Stimulated activated CD8-positive, alpha-beta memory T cell treated with anti-CD3 and anti-CD28 coated beads, Interleukin-15, amount 100 ng/mL, for 1 hour (primary cell): ENCODE measurements at places on chromosomes 16 and 17.

DNA sequence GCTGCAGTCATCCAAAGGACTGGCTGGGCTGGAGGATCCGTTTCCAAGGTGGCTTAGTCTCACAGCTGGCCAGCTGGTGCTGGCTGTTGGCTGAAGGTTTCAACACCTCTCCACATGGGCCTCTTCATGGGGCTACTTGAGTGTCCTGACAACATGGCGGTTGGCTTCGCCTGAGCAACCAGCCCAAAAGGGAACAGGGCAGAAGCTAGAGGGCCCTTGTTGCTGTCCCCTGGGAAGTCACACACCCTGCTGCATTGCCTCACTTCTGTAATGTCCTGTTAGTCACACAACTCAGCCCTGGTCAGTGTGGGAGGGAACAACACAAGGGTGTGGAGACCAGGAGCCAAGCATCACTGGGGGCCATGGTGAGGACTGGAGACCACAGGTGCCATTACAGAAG lies 36.6 kb downstream of the C16orf78 start:
- no peak for DNase-seq

DNA sequence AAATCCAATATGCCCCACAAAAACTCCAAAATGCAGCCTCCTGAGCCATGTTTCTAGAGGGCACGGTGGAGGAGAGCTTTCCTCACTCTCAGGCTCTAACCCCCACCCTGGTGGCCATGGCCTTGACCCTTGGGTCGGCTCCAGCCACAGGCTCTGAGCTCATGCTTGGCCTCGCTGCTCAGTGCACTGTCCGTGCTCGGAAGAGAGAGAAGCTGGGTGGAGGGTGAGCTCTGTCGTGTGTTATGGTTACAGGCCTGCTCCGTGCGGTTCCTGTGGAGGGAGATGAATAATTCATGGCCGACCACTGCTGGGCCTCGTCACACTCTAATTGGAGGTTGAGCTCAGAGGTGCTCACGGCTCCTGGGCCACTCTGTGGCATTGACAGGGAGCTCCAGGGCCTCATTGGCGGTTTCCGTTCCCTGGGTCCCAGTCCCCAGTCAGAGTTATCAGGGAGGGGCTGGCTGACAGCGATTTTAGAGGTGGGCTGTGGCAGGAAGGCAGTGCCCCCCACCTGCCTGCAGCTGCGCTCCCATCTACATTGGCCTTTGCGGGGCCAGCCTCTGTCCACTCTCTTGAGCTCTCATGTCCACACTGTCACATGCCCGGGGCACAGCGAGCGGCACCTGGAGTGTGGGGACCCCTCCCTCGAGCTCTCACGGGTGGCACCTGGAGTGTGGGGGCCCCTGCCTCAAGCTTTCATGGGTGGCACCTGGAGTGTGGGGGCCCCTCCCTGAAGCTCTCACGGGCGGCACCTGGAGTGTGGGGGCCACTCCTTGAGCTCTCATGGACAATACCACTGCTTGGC lies 24.9 kb downstream of the ACSF3 start:
- DNase-seq: no peak

DNA sequence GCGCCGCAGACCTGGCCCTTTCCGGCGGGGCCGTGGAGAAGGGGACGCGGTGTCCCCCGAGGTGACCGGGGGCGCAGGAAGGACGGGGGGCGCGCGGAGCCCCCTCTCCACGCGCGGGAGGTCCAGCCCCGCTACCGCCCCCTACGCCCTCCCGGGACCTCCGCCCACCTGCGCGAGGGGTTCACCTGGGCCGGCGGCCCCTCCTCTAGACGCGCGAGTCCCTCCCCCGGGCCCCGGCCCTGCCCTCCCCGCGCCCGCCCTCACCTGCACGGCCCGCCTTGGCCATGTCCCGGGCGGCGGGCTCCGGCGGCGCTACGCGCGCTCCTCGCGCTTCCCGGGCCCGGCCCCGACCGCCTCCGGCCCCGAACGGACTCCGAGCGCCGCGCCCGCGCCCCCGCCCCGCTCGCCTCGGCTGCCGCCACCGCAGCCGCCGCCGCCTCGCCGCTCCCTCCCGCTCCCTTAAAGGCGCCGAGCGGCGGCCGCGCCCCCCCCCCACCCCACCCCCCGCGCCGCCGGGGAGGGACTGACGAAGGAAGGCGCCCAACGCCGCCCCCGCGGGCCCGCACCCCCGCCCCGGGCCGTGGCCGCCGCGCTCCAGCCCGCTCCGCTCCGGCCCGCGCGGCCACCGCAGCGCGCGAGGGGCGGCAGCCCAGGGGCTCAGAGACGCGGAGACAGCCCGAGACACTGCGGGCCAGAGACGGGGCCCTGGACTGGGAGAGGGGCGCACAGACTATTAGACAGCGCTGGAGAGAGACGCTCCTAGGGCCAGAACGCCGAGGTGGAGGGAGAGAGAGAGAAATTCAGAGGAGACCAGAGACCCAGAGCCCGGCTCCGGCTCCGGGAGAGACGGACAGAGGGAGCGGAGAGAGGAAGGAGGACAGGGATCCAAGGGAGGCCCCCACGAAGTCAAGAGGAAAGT lies at the start of gene PITPNM3:
Gene PITPNM3 (minus strand): TSS at position 435 of the 919 bp plus-strand sequence. CDS start 149 bp downstream, at position 286.
- no peak for DNase-seq

GRCh38 chr16:22638393-22639206 lies 127.9 kb downstream of the NPIPB5 start:
- no peak for DNase-seq

GRCh38 chr17:79217473-79218135 lies 143.0 kb downstream of the ENGASE start:
- no peak for DNase-seq

- DNase-seq: no peak
Observed at GRCh38 chr17:81509972-81510784, 2.4 kb downstream of the ACTG1 start.

DNA sequence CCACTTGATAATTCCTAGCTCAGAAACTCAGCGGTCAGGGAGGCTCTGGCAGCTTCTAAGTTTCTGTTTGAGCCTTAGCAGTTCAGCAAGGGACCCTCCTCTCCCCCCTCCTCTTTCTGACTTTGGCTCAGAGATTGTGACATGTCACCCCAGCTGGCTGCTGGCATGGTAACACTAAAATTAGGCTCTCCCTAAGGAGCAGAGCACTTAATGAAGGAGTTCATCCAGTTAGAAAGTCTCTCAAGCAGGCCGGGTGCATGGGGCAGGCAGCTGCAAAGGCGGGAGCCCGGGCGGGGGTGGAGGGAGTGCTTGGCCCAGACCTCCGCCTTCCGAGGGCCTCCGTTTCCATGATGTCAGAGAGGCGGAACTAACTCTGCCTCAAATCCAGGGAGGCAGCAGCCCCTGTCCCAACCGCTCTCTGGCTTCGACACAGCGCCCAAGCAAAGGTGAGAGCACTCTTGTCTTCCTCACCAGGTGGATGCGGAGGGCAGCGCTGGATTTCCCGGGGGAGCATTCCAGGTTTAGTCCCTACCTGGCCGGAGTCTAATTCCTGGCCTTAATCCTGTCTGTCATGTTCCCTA lies 128.0 kb upstream of the PLCG2 start:
- no peak for DNase-seq

- DNase-seq: no peak
Observed at GRCh38 chr16:56234737-56235136, 43.4 kb downstream of the GNAO1 start.

GRCh38 chr16:2040041-2040786 lies 7.4 kb downstream of the NTHL1 start:
- no peak for DNase-seq

GRCh38 chr17:65852911-65853310 lies 291.5 kb upstream of the AXIN2 start:
- no peak for DNase-seq

DNA sequence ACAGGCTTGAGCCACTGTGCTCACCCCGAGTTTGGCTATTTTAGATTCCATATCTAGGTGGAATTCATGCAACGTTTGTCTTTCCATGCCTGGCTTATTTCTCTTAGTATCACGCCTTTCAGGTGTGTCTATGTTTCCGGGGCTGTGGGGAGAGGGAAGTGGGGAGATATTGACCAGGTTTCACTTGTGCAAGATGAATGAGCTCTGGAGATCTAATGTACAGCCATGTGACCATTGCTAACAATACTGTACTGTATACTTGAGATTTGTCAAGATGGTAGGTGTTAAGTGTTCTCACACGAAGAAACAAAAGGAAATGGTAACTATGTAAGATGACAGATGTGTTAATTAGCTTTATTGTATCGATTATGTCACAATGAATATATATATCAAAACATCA lies 199.6 kb downstream of the SHISA9 start:
- DNase-seq: no peak
